ENCODE measurements at places on chromosomes 11 and 22. TPM values are rescaled to one million over a fixed set of nuclear protein-coding genes. Genes with fewer than 3 reads are reported as not detected.

NPTXR gene
- total RNA-seq, result 23.5 TPM

DNA sequence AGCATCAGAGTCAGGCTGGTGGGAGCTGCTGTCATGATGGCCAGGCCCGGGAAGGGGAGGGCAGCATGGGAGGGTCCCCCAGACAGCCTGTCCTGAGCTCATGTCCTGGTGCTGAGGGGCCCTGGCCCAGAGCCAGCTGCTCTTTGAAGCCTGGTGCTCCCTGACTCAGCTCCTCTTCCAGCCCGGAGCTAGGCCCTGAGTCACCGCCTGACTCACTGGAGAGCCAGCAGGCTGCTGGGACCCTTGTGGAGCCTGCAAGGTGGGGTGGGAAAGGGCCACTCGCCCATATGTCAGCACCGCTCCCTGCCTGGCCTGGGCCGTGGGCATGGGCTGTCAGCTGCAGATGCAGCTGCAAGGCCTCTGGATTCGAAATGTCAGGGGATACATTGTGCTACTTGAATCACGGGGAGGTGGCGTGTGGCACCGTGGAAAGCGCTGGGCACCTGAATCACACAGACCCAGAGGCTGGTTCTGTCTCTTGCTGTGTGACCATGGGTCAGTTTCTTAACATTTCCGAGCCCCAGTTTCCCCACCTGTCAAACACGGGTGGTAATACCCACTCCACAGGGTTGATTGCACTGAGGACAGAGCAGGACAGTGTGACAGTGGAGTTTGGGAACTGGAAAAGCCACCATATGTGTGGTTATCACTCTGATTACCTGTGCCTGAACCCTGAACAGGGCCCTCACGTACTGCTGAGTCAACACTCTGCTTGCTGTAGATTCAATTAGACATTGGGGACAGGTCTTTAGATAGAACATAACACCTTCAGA, 4.4 kb downstream of the CACNA1I start:
- DNase-seq, result no peak

F2 gene
- not detected for total RNA-seq

DNA sequence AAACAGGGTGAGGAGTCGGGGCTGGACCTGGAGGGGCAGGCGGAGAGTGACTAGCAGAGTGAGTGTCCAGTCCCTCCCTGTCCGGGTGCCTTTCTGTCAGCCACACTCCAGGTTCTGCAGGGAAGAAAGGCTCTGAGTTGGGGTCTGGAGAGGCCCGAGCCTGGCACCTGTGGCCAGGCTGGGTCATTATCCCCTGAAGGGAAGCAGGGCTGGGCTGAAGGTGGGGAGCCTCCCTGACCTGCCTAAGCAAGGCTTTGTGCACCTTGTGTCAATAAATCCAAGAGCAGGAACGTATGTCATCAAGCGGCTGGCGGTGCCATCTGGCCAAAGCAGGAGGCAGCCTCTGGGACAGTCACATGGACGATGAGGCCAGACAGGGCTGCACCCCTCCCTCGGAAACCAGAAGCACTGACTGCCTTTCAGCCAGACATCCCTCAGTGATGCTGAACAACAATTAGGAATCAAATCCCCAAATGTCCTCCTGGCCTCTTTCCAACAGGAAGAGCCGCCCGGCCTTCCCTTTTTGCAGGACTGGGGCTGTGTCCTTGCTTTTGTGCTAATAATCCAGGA, 73.9 kb upstream of the FGF3 start:
- no peak for DNase-seq

DNA sequence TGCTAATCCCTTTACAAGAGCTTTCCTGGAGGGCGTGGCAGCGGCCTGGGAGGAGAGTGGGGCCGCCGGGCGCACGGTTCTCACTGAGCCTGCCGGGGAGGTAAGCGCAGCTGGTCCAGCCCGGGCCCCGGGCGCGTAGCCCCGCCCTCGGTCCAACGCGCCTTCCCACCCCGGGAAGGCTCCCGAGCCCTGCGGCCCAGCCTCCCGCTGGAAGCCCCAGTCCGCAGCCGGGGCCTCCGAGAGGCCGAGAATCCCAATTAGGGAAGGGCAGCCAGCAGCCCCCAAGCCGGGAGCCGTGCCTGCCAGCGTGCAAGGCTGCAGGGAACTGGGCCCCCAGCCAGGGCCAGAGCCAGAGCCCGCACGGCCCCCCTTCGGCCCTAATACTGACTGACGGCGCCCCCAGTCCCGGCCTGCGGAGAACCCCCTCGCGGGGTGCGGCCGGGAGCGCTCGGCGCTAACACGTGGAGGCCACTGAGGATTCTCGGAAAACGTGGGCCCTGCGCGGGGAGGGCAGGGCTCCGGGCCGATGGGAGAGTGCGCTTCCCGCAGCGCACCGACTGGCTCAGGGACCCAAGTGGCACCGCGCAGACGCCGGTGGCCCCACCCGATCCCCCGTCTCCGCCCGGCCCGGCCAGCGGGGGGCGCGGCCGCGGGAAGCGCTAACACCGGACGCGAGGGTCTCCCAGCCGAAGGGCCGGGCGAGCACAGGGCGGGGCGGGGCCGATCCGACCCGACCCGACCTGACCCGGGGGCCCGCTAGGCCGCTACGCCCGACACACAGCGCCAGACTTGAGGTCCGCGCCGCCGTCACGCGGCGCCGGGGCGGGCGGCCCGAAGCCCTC, 5.7 kb downstream of the ZFTA start:
- DNase-seq, result no peak

TMEM191C gene
- total RNA-seq, result 1.7 TPM

GRCh38 chr11:66888282-66888681, 31.4 kb downstream of the LRFN4 start:
- DNase-seq, result no peak

Measured in cardiac septum (tissue), 1 donor.